ENCODE measurements at places on chromosomes 1 and 21. TPM values are rescaled to one million over a fixed set of nuclear protein-coding genes. Genes with fewer than 3 reads are reported as not detected.

VTCN1 gene
- not detected for polyA plus RNA-seq

- peak; percentile 85 for DNase-seq
Measured at GRCh38 chr1:185317886-185318310, 855 bp upstream of the IVNS1ABP start.

- no peak for DNase-seq
Measured at GRCh38 chr1:113804421-113805255, 7.6 kb downstream of the RSBN1 start.

DNA sequence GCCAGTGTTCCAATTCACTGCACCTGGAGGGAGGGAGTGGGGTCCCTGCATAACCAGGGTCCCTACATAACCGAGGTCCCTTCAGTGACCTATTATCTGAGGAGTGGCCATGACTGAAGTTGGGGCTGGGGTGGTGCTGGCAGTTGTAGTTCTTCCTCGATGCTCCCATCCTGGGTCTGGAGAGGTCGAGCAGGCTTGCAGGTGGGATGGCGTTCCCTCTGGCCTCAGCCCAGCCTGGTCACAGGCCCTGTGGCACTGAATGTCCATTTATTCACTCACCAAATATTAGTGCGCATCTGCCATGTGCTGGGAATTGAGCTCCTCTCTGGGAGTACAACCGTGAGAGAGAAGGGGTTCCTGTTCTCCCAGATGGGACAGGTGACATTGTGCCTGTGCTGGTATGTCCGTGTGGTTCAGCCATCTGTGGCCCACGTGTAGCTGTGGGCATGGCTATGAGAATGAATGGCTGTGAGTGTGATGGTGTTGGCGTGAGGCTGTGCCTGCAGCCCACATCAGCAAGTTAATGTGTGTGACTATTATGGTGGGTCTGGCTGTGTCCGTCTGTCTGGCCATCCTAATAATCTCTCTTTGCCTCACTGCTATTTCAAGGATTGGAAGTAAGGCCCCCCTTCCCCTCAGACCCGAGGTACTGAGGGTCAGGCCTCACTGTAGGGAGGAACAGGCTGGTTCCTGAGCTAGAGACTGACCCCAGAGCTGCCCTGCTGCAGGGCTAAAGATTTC is 3.9 kb upstream of the SLC6A9 start:
- no peak for DNase-seq

GRCh38 chr1:208093754-208094719 is 150.1 kb downstream of the PLXNA2 start:
- peak; percentile 25 for DNase-seq

- DNase-seq: no peak
Measured at GRCh38 chr1:187870552-187870951, 1041.8 kb downstream of the PLA2G4A start.

DNA sequence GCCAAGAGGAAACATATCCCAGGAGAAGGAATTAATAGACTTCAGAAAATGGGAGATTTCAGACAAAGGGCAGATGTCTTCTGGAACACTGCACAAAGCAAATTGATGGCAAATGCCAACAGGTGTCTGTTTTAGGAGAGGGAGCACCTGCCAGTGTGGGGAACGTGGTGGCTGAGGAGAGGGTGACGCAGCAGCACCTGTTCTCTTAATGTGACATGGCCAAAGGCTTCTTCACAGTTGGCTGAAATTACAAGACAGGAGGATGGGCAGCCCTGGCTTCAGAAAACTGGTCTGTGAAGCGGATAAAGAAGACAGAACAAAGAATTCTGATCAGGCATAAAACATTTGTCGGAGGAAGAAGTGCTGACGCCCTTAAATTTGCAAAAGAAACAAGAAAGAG is 178.7 kb upstream of the RUNX1 start:
- DNase-seq: no peak

GRCh38 chr1:226985239-226985838 is 45.2 kb downstream of the COQ8A start:
- DNase-seq: no peak

DNA sequence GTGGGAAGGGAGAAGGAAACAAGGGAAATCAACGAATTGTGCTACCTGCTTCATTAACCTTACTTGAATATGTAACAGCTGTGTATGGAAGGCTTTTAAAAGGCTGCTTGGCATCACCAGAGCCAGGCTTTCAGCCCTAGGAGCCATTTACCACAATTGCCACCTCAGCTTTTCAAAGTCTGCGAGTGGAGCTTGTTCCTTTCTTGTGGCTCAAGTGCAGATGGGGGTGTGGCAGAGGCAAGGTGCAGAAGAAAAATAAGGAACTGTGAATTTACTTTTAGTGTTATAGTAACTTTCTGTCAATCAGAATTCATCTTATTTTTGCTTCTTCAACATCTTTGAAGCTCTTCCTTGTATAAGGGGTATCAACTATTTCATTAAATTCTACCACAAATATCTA is 17.6 kb downstream of the CLCA2 start:
- no peak for DNase-seq

- no peak for DNase-seq
Measured at GRCh38 chr1:112507921-112508277, 866 bp upstream of the WNT2B start.
